SK-MEL-5 (cell line): ENCODE measurements at places on chromosomes 1 and 21. TPM values are rescaled to one million over a fixed set of nuclear protein-coding genes. Genes with fewer than 3 reads are reported as not detected.

NR5A2 gene
- 2.2 and 2.7 TPM in 2 replicates for total RNA-seq

GRCh38 chr1:71490432-71490831 is 409.6 kb upstream of the ZRANB2 start:
- DNase-seq, result no peak

GRCh38 chr1:208446271-208446691 is 202.1 kb upstream of the PLXNA2 start:
- DNase-seq, result no peak

- DNase-seq, result peak; percentile 83
These were observed 15.9 kb downstream of the RNU5D-1 start for GRCh38 chr1:44714944-44715571.

DNA sequence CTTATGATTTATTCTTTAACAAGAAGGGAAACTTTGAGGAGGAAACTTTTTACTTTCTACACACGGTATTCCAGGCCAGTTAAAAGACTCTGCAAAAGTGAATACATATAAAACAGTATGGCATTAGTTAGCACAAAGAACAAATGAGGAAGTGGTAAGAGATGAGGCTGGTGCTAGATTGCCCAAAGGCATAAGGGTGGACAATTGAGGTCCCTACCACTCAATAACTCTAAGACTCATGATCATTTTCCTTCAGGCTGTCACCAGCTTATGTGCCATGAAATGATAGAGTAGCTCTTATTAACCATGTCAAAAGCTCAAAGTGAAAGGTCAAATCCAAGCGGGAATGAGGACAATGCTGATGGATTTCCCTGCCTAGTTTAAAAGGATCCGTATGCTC is 124.5 kb downstream of the TBX15 start:
- peak; percentile 66 for DNase-seq

DNA sequence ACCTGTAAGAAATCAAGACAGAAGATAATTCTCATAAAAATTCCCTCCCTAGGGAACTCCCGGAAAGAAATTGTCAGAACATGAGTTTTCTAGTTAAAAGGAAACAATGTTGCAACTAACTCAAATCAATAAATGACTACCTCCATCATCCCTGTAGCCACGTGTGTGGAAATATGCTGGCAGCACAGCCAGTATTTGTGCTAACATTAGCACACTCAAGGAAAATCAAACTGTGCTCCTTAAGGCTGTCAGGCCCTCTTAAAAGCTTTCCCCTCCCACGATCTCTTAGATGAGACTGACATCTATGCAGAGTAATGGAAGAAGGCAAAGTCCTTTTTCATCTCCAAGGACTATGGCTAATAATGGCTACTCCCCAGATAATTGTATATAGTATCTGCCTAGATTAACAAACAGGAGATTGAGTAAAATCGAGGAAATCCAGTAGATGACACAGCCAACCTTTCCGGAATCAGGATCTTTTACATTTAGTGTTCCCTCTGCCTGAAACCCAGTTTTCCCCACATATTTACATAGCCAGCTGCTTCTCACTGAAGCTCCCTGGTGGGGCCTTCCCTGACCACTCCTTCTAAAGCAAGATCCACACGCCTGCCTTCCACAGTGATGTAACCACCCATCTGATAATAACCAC is 50.9 kb upstream of the NR5A2 start:
- no peak for DNase-seq

- DNase-seq, result no peak
These were observed 125.1 kb upstream of the FGGY start for GRCh38 chr1:59171788-59172187.

- no peak for DNase-seq
These were observed 13.6 kb downstream of the PCNX2 start for GRCh38 chr1:233281711-233282581.

- DNase-seq, result no peak
These were observed 318.7 kb upstream of the SPAG17 start for GRCh38 chr1:118503752-118504151.

- DNase-seq, result peak; percentile 11
These were observed 14.9 kb downstream of the SH2D1B start for GRCh38 chr1:162397039-162397448.

TRAF3IP3 gene
- total RNA-seq, result 0.61 TPM in 1 of 2 replicates, not detected in the other

DNA sequence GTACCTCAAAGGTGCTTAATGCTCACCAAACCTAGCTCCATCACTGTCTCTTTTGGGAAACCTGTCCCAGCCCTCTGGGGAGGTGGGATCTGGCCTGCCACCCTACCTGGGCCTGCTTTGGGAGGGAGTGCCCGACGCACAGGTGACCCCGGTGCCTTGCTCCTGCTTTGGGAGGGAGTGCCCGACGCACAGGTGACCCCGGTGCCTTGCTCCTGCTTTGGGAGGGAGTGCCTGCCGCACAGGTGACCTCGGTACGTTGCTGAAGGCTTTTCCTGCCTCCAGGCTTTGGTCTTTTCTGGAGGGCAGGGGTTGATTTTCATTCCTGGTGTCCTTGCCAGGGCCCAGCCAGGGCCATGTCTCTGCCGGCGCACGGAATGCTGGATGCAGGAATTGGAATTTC is 25.2 kb upstream of the C1orf174 start:
- no peak for DNase-seq

DNA sequence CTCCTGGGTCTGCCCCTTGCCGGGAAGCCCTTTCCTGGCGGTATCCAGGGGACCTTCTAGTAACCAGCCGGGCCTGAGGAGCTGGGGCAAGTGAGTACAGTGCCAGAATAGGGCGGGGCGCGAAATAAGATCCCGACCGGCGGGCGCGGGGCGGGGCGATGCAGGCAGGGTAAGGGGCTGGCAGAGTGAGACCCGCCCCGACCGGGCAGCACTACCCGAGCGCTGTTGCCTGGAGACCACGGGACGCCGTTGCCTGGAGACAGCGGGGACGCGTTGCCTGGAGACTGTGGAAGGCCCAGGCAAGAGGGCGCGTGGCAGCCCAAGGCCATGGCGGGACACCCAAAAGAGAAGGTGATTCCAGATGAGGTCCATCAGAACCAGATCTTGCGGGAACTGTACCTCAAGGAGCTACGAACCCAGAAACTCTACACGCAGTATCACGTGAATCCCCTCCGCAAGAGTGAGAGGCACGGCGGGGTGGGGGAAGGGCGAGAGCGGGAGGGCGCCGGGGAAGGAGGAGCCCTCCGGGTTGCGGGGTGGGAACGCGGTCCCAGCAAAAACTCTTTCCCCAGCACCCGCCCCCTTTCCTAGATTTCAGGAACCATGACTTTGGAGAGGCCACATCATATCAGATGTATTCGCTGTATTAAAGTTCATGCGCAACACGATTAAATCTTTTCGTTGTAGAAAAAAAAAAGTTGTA is 24.3 kb downstream of the EBNA1BP2 start:
- DNase-seq, result peak; percentile 72

DNA sequence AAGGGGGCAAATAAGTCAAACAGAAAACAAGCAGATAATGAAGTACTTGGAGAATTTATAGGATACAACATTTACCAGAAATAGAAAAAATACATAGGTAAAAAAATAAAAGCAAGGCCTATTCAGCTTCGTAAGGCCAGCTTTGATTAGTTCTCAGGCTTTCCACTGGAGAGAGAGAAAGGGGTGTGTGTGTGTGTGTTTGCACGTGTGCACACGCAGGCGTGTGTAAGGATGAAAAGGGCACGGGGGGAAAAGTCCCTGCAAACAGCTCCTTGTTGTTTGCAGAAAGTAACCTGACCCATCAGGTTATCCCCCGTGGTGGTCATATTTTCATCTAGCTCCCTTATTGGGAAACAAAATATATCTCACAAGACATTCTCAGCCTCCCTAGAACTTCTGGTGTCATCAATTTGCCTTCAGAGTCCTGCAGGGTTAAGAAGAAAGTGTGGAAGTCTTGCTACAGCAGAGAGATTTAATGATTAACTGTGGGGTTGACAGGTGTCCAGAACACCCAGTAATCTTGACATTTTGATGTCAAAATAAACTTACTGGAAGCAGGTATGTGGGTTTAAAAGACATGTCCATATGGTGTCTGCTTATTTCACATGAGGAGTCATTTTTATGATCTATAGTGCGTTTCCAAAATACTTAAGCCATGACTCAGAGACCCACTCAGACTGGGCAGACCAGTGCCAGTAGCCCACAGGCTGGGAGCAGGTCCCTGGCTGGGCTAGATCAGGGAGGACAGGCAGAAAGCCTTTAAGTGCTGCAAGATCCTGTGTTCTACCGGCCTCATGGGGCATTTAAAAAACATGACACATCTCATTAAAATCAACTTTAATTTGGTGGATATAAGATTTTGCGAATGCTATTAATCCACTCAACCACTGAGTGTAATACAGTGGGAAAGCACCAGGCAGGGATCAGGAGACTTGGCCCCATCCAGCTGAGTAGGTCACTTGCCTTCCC is 487.6 kb upstream of the CAMK1G start:
- no peak for DNase-seq

CTH gene
- total RNA-seq, result 9.5 and 10.6 TPM in 2 replicates

DNA sequence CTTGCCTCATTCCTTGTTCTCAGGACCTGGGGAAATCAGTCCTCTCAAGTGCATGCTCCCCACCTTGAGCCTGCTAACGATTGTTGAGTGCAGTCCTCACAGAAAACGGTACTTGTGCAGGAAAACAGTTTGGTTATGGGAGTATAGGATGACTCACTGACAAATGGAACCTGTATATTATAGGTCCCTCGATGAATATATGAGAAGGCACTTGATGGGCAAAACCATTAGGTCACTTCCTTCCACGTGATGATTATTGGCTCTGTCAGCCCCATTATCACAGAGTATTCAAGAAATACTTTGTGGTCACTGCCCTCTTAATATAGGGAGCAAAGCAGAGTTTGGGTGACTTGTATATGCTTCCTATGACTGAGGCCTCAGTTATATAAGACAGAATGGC is 6.2 kb downstream of the CCDC17 start:
- no peak for DNase-seq

NR0B2 gene
- total RNA-seq, result not detected in 2 replicates

- no peak for DNase-seq
These were observed 78.3 kb downstream of the CLEC20A start for GRCh38 chr1:178418284-178418955.

TP53BP2 gene
- total RNA-seq, result 22.8 and 25.3 TPM in 2 replicates

- DNase-seq, result no peak
These were observed 82.2 kb upstream of the HMGB4 start for GRCh38 chr1:33781652-33782051.

GRCh38 chr21:28953247-28953646 is 39.4 kb downstream of the LTN1 start:
- no peak for DNase-seq
